Fibroblast of upper back skin (primary cell): ENCODE measurements at places on chromosomes 1 and 21.

GRCh38 chr1:218895064-218895587 lies 278.6 kb upstream of the LYPLAL1 start:
- no peak for DNase-seq

GRCh38 chr1:228940526-228940925 lies 205.2 kb downstream of the RHOU start:
- DNase-seq, result no peak

- DNase-seq, result peak; percentile 10
These were observed 85.9 kb downstream of the TM2D1 start for GRCh38 chr1:61638911-61639605.

DNA sequence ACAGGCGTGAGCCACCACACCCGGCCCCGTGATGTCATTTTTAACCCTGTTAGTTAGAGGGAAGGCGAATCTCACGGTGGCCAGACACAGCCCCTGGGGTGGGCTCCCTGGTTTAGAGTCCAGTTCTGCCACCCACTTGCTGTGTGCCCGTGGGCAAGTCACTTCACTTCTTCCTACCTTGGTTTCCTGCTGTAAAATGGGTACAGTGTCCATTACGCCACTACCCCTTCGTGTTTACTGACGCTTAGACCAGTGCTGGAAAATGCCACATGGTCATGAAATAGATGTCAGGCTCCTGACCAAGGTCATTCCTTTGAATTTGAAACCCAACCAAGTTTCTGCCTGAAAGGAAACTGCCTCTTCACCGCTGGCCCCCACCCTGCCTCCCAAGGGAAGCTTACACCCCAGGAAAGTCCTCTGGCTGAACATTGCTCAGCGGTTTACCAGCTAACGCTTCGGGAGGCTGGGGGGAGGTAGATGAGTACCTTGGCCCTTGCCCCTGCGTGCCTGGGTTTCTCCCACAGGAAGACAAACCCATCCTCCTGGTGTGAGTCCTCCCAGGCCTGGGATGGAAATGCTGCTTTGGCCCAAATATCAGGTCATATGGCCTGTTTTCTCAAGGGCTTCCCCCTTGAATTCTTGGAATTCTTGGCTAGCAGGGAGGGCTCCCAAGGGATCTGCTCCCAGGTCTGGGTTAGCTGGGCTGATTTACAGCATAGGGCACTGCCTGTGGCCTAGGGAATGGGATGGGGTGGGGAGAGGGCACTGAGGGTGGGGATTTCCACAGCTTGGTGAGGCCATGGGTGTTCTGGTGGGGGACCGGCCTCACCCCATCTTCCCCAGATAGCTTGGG lies 7.6 kb upstream of the AADACL4 start:
- peak; percentile 95 for DNase-seq

DNA sequence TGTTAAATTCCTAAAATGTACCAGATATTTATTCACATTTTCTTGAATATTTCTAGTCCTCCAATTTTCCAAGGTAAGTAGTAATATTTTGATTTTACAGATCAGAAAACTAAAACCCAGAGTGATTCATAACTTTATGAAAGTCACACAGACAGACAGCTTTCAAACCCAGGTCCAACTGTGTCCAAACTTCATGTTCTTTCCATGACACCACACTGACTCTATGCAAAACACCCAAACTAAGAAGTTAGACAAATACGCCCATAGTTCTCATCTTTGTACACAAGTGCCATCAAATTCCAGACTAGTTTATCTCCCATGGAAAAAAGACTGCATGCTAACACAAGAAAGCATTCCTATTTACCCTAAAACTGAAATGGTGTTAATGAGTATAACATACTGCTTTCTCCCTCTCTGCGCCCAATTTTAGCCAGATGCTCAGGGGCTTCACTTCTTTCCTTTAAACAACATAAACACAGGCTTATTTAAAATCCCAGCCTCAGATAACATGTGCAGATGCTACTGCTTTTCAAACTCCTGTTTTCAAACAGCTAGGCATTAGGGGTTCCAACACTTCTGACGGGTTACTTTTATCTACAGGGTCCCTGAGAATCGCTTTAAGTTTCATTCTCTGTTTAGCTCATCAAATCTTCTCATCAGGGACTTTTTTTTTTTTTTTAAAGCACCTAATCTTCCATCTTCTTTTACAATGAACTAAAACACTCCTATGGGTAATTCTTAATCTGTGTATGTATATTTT lies 44.6 kb downstream of the WASF2 start:
- DNase-seq, result no peak

DNA sequence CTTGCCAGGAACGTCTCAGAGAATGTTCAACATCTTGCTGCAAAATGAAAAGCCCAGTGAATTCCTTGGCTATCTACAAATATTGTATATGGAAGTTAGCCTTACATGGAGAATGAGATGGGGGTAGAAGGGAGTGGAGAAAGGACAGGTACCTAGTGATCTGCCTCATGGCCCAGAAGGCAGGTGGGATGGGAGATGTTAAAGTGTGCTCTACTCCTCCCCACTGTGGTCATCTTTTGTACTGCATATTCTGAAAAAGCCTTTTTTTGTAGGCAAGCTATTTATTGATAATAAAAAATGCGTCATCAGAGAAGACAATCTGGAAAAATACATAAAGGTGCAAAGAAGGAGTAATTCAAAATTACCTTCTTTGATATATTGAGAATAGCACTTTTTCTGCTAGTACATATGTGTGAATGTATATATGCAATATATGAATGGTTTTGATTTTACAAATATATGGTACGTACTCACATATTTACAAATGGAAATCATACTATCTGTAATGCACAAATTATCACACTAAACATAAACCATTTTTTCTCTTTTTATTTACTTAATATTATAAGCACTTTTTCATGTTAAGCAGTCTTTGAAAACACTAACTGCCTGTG lies 19.1 kb upstream of the SLC5A9 start:
- DNase-seq, result peak; percentile 10

DNA sequence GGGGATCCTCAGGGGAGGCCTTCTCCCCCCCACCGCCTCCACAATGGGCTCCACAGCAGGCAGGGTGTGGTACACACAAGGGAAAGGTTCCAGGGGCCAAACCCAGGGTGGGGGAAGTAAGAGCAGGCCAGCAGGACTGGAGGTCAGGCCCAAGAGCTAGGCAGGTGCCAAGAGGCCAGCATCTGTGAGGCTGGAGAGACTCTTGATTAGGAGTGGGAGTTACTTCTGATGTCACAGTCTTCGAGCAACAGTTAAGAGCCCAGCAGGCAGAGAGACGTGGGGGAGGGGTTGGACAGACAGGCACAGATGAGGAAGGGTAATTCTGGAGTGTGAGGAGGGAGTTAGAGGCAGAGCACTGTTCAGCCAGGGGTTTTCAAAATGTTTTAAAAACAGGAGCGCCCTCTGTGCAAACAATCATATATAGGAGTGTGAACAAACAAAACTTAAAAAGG lies 55.8 kb downstream of the SLC9A1 start:
- DNase-seq, result peak; percentile 64

DNA sequence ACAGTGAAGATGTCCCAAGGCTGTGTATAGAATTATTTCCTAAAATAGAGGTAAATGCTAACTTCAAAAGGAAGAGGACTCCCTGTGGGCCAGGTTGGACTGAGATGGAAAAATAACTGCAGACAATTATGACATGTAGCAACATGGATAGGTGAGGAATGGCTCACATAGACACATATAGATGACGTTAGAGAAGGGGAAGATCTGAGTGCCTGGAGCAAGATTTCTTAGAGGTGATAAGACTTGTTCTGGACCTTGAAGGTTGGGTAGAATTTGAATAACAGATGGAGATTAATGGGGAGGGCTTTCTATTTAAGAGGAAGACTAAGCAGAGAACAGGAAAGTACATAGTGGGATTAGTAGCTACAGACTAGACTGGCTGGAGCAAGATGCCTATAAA lies 76.9 kb downstream of the C1orf21 start:
- no peak for DNase-seq

GRCh38 chr1:169019419-169020058 lies 87.0 kb upstream of the ATP1B1 start:
- DNase-seq, result no peak

DNA sequence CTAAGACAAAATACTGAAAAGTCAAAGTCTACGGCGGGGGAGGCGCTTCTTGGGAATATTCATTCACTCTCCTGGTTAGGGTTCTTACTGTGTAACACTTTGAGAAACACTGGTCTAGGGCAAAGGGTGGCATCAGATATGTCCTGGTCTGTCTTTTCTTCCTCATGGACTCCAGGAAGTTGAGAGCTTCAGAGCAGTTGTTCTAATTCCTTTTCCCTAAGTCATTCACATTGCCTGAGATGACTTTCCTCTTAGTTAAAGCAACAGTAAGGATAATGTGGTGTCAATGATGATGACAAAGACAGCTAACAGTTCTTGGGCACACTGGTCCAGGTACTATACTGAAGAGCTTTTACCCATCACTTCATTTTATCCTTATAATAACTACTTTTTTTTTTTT lies 27.0 kb downstream of the FGGY start:
- no peak for DNase-seq

GRCh38 chr1:182662121-182662890 lies 22.1 kb downstream of the RGS8 start:
- DNase-seq, result peak; percentile 23

GRCh38 chr1:227066999-227067398 lies 126.9 kb downstream of the COQ8A start:
- no peak for DNase-seq

DNA sequence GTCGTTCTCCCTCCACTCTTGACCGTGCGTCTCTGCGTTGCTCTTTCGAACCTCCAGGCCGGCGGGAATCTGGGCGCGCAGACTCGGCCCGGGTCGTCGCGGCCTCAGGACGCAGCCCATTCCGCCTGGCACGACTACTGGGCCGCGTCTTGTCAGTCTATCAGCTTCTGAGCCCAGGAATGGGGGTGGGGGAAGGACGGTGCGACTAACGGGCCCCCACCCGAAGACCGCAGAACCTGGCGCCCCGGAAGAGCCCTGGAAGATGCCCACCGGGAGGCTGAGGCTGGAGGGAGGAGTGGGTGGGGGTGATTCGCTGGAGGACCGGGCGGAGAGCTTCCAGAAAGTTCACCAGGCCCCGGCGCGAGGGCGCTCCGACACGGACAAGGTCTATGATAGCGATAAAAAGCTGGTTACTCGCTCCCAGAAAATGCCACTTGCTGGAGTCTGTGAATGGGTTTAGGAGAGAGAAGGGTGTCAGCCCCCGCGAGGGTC lies 1.7 kb upstream of the DMRTA2 start:
- no peak for DNase-seq

DNA sequence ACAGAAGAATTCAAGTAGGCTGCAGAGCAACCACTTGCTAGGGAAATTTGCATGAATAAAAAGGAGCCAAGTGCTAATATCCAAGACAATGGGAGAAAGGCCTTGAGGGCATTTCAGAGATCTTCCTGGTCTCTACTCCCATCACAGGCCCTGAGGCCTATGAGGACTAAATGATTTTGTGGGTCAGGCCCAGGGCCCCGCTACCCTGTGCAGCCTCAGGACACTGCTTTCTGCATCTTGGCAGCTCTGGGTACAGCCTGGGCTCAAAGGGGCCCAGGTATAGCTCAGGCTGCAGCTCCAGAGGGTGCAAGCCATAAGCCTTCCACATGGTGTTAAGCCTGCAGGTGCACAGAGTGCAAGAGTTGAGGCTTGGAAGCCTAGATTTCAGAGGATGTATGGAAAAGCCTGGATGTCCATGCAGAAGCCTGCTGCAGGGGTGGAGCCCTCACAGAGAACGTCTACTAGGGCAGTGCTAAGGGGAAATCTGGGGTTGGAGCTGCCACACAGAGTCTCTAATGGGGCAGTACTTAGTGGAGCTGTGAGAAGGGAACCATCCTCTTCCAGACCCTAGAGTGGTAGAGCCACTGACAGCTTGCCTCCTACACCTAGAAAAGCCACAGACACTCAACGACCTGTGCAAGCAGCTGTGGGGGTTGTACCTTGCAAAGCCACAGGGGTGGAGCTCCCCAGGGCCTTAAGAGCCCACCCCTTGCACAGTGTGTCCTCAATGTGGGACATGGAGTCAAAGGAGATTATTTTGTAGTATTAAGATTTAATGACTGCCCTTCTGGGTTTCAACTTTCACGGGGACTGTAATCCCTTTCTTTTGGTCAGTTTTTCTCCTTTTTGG lies 13.7 kb upstream of the ACTRT2 start:
- DNase-seq, result no peak
